ENCODE measurements at places on chromosomes 2 and 18. TPM values are rescaled to one million over a fixed set of nuclear protein-coding genes. Genes with fewer than 3 reads are reported as not detected.

The SPR gene
- 35.9 TPM for total RNA-seq

The TRIM54 gene
- 222 TPM for total RNA-seq

GRCh38 chr2:233519787-233520611, 46.6 kb downstream of the USP40 start:
- no peak for DNase-seq
- no peaks in the 10 kb centered on the region for H3K27me3 ChIP-seq
- no peaks in the 10 kb centered on the region for H3K4me1 ChIP-seq

- H3K27me3 ChIP-seq, result no peaks in the 10 kb centered on the region
- H3K27ac ChIP-seq, result no peak overlapping the region
- no peak overlapping the region for H3K4me3 ChIP-seq
- DNase-seq, result no peak
- no peaks in the 10 kb centered on the region for H3K36me3 ChIP-seq
These were observed 49.9 kb downstream of the DGKD start for GRCh38 chr2:233404222-233404621.

DNA sequence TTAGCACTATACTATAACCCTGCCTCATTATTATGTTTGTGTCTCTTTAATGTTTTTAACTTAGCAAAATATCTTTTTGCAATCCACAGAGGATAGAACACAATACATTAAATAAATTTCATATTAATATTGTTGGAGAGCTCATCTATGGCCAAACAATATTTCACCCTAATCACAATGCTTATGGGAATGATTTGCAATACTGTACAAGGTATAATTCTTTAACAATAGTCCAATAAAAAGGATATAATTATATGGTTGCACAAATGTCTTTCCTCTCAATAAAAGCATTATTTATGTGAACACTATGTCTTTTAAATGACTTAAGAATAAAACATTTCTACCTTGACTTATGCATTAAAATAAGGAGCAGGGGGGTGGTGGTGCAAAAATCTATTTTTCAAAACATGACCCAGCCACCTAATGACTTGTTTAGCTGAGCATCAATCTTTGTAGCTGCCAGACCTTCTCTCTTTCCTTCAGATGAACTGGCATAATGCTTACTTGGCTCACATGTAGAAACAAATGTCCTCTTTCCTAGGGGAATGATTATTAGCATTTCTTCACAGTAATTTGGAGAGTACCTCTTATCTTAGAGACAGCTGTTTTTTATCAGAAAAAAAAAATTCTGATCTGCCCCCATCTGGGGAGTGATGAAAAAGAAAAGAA, 1933.6 kb upstream of the LRRTM1 start:
- no peaks in the 10 kb centered on the region for H3K36me3 ChIP-seq
- H3K4me1 ChIP-seq, result no peaks in the 10 kb centered on the region
- H3K27me3 ChIP-seq, result no peaks in the 10 kb centered on the region
- H3K27ac ChIP-seq, result no peak overlapping the region
- DNase-seq, result no peak

GRCh38 chr2:232235716-232236115, 142.8 kb upstream of the ALPP start:
- peaks cover 23% of the 10 kb centered on the region for H3K36me3 ChIP-seq
- H3K27ac ChIP-seq, result no peak overlapping the region
- no peak for DNase-seq
- H3K4me1 ChIP-seq, result no peaks in the 10 kb centered on the region
- H3K27me3 ChIP-seq, result no peaks in the 10 kb centered on the region
- no peak overlapping the region for H3K4me3 ChIP-seq

Measured in heart left ventricle (tissue), 16 donors.